ENCODE measurements at places on chromosomes 7 and 10. TPM values are rescaled to one million over a fixed set of nuclear protein-coding genes. Genes with fewer than 3 reads are reported as not detected.

The GPR37 gene
- total RNA-seq = 6.3 TPM

GRCh38 chr10:122632031-122632430 is 67.6 kb downstream of the C10orf120 start:
- H3K27me3 ChIP-seq = peaks cover 2% of the 10 kb centered on the region
- H3K36me3 ChIP-seq = no peaks in the 10 kb centered on the region
- H3K4me1 ChIP-seq = no peaks in the 10 kb centered on the region
- no peak overlapping the region for H3K27ac ChIP-seq

GRCh38 chr10:27485368-27485767 is 18.7 kb upstream of the RAB18 start:
- H3K36me3 ChIP-seq = no peaks in the 10 kb centered on the region
- H3K4me3 ChIP-seq = no peak overlapping the region
- DNase-seq = no peak
- no peaks in the 10 kb centered on the region for H3K4me1 ChIP-seq
- no peak overlapping the region for H3K27ac ChIP-seq
- no peaks in the 10 kb centered on the region for H3K27me3 ChIP-seq

GRCh38 chr10:127153181-127153580 is 43.2 kb downstream of the INSYN2A start:
- H3K27ac ChIP-seq = no peak overlapping the region
- H3K4me1 ChIP-seq = peaks cover 23% of the 10 kb centered on the region
- DNase-seq = no peak
- no peaks in the 10 kb centered on the region for H3K36me3 ChIP-seq
- no peak overlapping the region for H3K4me3 ChIP-seq
- H3K27me3 ChIP-seq = no peaks in the 10 kb centered on the region

The FBXW4 gene
- 25.8 TPM for total RNA-seq

The AZGP1 gene
- 0.44 TPM for total RNA-seq

DNA sequence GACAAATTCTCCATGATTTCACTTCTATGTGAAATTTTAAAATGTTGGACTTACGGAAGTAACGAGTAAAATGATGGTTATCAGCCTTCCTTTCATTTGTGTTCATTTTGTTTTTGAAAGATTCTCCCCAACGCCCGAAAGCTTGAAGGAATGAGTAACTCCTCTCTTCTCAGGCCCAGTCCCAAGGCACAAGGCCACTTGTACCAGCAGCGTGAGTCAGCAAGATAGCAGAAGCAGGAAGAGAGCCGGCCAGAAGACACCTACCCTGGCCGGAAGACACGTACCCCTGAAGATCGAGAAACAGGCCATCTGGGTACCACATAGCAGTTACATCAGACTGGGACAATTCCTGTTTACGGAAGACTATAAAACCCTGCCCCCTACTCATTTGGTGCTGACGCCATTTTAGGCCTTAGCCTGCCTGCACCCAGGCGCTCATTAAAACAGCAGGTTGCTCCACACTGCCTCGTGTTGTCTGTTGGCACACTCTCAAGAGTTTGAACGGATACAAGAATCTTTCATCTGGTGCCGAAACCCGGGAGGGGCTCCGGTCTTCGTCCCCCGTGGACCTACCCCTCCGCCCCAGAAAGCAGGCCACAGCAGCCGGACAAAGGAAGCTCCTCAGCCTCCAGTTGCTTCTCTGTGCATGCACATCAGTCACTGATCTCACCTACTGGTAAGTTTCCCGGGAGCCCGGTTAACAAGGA is 60.4 kb downstream of the LRRC17 start:
- H3K4me1 ChIP-seq = no peaks in the 10 kb centered on the region
- H3K27ac ChIP-seq = no peak overlapping the region
- no peak overlapping the region for H3K4me3 ChIP-seq
- H3K36me3 ChIP-seq = peaks cover 4% of the 10 kb centered on the region
- H3K27me3 ChIP-seq = no peaks in the 10 kb centered on the region

- no peaks in the 10 kb centered on the region for H3K4me1 ChIP-seq
- no peak for DNase-seq
- peak overlapping the region; percentile 99 for H3K4me3 ChIP-seq
These were observed 535 bp downstream of the ASAH2B start for GRCh38 chr10:50740293-50740648.

The ENO4 gene
- total RNA-seq = 1.3 TPM

- no peaks in the 10 kb centered on the region for H3K27me3 ChIP-seq
- DNase-seq = no peak
- no peak overlapping the region for H3K4me3 ChIP-seq
These were observed 28.5 kb downstream of the CNNM1 start for GRCh38 chr10:99357691-99358090.

The TNS3 gene
- 3.8 TPM for total RNA-seq
